ENCODE measurements at places on chromosomes 2 and 18.
A peak's percentile ranks its signal among the peaks of the same experiment; 100 is the strongest.

GRCh38 chr18:26383454-26384270 is 157.4 kb downstream of the TAF4B start:
- DNase-seq = no peak

GRCh38 chr2:137182071-137182470 is 416.7 kb downstream of the THSD7B start:
- no peak for DNase-seq

GRCh38 chr2:85405201-85406059 is 4.7 kb downstream of the CAPG start:
- no peak for DNase-seq

DNA sequence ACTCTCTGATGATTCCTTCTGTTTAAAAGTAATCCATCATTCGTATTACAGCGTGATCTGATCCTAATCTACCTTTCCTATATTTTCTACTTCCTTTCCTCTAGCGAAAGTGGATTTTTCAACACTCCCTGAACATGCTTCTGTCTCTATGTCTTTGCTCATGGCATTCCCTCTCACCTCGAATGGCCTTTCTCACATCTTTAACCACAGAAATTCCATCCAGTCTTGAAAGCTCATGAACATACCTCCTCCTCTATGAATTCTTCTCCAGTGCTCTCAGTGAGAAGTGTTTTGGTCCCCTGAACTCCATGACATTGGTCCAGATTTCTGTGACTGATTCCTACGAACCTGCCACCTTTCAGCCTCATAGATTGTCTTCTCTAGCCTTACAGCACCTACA is 323.2 kb downstream of the RAD51AP2 start:
- DNase-seq = no peak

GRCh38 chr18:79786304-79786703 is 11.4 kb upstream of the KCNG2 start:
- DNase-seq = no peak

DNA sequence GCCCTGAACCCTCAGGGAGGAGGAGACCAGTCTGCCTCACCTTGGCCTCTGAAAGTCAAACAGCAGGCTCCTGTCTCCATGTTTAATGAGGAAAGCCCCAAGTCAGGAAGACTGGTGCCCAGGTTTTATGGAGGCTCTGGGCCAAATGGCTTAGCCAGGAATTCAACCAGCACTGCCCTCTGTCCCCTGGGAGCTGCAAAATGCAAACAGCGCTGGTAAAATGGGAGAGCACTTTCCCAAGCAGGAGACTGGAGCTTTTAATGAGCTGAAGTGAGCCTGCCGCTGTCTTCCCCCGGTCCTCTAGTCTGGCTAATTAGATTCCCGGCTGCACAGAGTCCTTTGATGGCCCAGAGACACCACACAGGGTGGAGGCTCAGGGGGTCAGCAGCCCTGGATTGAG is 276.0 kb upstream of the TRIB2 start:
- no peak for DNase-seq

- no peak for DNase-seq
Observed at GRCh38 chr2:69817729-69818501, 11.5 kb upstream of the GMCL1 start.

- DNase-seq = no peak
Observed at GRCh38 chr2:96212339-96212738, 3.7 kb upstream of the STARD7 start.

- DNase-seq = no peak
Observed at GRCh38 chr2:102042196-102043081, 50.7 kb downstream of the IL1R2 start.

- no peak for DNase-seq
Observed at GRCh38 chr2:230870544-230871360, 6.0 kb downstream of the ITM2C start.

DNA sequence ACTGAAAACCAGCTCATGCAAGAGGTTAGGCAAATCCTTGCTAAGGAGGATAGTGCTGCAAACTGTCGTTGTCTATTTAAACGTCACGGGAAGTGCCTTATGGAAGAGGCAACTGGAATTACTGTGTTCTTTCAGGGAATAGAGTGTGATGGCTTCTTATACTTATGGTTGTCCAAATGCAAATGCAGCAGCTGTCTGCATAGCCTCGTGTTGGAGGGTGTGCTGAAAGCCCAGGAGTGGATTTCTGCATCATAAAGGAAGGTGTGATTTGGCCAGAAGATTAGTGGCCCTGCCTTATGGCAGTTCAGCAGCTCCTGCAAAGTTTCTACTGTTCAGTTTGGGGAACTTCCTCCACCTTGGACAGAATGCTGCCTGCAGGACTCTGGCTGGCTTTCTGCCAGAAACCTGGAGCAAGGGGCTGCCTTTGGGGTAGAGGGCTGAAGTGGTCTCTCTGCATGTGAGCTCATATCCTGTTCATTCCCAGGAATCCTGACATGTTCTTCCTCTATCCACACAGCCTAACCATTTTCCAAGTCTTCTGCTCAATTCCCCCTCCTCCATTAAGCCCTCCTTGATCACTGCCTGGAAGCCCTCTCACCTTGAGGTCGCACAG is 321.2 kb upstream of the CXCR4 start:
- no peak for DNase-seq

DNA sequence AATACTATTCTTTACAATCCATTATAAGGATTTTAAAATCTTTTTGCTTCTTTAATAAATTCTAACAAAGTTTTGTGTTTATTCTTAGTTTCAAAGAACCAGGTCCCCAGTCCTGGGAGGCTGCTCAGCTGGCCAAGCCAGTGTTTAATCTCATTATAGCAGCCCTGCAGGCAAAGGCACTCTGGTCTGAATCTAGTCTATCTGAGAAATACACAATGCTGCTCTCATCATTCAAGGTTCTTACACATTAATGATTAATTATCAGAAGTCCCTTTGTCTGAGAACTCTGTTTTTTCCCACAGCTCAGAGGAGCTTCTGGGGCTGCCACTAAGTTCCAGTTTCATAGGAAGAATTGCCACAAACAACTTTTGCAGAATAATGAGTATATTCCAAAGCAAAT is 27.7 kb downstream of the KCTD18 start:
- DNase-seq = no peak

GRCh38 chr2:121689356-121689755 is 40.1 kb upstream of the CLASP1 start:
- DNase-seq = no peak

DNA sequence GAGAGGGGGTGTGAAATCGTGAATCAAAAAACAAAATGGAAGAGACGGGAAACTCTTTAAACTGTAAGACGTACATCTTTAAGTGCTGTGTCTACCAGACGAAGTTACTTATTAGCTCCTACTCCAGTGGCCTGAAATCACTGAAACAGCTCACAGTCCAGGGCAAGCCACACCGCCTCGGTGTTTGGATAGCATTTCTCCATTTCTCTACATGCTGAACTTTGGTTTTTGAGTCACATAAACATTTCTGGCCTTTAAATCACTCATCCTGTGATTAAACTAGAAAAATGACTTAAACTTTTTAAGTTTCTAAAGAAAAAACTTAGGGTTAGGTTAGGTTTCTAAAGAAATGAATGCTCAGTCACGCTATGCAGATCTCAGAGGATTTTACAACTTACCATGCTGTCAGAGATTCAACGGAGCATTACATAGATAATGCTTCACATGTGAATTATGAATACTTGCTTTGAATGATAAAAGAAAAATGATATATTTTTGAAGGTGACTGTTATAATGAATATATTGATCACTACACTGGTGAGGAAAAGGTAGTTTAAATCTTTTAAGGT is 138.4 kb downstream of the MBP start:
- DNase-seq = no peak

GRCh38 chr18:9348079-9348671 is 13.6 kb downstream of the TWSG1 start:
- no peak for DNase-seq

- no peak for DNase-seq
Observed at GRCh38 chr2:221050020-221050795, 521.9 kb downstream of the EPHA4 start.

DNA sequence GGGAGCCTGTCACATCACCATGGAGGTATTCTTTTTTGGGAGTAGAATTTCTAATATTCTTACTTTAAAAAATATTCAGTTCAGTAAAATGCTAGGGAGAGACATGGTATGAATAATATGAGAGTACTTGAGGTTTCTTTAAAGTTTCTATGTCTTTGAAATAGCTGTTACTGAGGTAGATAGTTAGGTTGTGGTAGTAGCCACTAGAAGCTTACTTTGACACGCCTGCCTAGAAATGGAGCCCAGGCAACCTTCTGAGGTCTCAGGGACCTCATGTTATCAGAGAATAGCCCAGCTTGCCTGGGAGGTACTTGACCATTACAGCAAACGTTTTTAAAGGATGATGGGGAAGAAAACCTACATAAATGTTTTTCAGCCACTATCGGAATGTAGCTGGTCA is 131.2 kb downstream of the AGPS start:
- DNase-seq = no peak

DNA sequence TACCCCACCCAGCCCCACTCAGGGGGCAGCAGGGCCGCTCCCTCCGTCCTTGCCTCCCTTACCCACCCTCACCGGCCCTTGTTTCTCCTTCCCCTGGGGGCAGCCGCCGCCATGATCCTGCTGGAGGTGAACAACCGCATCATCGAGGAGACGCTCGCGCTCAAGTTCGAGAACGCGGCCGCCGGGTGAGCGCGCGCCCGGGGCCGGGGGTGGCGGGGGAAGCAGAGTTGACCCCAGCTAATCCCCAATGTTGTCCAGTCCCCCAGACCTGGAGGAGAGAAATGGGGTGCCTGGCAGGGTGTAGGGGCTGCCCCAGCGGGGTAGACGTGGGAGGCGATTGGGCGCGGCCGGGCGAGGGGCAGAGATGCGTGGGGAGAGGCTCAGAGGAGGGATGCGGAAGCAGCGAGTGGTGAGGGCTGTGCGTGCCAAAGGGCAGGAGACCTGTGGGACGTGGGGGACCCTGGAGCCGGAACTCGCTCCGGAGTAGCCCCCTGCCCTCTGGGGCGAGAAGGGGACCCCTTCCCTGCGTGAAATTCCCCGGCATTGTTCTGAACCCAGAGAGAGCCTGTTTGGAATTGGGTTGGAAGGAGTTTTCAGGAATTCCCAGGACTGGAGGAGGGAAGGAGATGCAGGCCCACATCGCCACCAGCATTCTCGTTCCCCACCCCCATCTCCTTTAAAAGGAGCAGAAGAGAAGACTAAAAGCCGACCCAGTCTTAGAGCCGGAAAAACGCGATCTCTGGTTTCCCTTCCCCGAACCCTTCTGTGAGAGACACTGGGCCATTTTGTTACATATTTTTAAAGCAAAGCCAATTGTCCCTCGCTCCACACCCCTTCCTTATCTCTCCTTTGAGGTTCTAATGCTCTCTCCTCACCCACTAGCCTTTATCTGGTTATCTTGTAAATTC is 625 bp downstream of the ARPC2 start:
- DNase-seq = peak; percentile 80

DNA sequence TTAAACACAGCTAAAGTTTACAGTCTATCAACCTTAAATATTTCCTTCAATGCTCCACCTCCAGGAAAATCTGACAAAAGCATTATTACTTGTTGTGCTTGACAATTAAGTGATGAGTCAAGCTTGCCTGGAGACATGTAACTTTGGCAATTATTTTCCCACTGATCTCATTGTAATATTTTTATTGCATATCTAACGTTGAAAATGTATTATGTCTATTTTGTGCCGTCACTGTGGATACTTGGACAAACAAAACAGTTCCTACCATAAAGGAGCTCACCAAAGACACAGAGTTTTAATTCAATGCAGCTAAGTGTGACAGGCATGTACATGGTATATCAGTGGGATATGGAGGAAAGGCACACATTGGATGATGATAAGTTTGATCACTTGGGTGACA is 24.7 kb downstream of the RNF103 start:
- DNase-seq = no peak

- DNase-seq = peak; percentile 41
Observed at GRCh38 chr2:236659758-236660150, 90.1 kb downstream of the ACKR3 start.

GRCh38 chr2:627340-627709 is 49.9 kb downstream of the TMEM18 start:
- DNase-seq = peak; percentile 47

DNA sequence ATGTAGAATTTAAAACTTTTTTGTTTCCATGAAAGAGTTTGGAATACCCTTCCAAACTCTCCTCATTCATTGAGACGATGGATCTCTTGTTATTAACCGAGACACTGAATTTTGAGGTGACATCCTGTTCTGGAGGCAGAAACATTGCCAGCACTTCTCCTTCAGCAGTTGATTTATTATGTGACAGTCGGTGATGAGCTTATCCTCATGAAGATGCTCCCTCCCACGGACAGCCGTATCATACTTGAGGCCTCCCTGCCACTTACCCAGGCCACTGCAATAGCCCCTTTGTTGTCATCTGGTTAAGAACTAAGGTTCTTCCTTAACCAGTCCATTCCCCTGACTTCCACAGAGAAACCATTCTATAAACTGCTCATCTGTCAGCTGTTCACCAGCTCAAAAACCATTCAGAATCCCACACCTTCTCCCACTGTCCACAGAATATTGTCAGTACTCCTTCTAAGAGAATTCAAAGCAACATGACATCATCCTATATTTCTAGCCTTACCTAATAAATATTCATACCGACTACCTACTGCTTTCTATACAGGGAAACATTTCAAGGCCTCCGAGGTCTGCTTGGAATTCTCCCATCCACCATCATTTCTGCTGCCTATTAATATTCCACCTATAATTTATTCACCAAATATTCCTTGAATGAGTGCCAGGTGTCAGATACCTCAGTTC is 139.0 kb upstream of the TRIB2 start:
- DNase-seq = no peak

- DNase-seq = no peak
Observed at GRCh38 chr2:40310303-40310702, 141.6 kb downstream of the SLC8A1 start.

DNA sequence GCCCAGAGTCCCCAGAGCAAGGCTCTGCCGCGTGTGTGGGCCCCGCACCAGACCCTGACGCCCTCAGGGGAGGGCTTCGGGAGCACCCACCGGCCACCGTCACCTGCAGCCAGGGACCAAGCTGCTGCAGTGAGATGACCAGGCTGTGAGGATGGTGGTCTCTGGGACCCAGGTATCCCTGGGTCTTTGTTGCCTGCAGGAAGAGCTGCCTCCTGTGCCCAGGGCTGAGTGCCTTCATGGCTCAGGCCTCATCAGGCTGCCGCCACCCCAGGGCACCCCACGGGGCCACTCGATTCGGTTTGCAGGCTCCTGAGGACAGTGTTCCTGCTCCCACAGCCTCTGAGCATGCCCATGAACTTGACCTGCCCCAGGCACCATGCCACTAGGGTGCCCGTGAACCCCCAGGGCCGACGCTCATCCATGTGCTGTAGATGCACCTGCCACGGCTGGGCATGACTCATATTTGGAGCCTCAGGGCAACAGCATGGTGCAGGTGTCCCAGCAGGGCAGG is 109.8 kb downstream of the FAM210A start:
- DNase-seq = no peak
